ENCODE measurements at places on chromosomes 6 and 20.

DNA sequence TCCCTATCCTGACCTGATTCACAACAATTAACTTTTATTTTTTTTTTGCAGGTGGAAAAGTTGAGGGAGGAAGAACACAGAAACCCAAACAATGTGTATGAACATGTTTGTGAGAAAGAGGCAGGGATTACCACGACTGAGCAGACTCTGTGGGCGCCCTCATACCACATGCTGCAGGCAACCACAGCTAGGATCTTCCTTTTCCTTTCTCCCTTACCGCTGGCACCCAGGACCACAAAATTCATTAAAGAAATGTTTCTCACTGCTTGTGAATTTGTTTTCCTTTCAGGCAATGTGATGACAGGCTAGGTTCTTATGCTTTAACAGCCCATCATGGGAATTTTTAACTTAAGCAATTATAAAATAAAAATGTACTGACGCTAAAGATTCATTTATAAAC lies 287.1 kb downstream of the GMDS start:
- DNase-seq = no peak

DNA sequence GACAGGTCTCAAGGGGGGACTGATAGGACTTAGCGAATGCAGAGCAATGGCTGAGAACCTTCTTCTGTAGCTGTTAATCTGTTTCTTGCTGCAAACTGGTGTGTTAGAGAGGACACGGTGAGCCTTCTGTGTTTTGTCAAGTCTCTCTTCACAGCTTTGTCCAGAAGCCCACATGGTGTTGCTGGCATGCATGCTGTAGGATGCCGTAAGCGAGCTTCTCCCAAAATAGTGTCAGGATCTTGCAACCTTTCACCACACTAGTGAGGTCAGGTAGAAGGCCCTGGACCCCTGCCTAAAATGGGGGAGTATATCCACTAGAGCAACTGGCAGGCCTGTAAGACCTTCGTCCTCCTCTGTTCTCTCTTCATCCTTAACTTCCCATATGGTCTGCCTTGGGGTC lies 51.9 kb upstream of the GLP1R start:
- no peak for DNase-seq

- no peak for DNase-seq
Measured at GRCh38 chr20:62242176-62242575, 3.9 kb downstream of the OSBPL2 start.

DNA sequence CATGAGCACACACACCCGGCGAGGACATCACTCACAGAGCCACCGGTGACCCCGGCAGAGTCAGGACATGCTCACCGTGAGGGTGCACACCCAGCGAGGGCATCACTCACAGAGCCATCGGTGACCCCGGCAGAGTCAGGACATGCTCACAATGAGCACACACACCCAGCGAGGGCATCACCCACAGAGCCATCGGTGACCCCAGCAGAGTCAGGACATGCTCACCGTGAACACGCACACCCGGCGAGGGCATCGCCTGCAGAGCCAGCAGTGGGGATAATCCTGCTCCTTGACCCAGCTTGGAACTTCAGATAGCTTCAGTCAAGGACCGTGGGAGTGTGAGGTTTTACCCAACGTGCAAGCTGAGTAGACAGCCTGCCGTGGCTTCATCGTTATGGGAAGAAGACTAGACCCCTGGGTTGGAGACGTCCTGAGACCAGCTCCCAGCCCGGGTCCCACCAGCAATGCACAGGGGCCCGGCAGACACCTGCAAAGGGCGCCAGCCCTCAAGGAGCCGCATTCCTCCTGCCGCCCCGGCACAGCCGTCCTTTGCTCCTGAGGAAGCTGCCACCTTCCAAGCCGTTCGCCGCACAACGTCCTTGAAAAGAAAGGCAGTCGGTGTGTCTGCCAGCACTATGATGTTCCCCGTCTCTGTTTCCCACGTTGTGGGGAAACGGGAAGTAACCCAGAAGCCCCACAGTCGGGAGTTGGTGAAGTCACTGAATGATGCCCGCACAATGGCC lies 192.3 kb downstream of the DLL1 start:
- DNase-seq = no peak

- no peak for DNase-seq
Measured at GRCh38 chr6:23316131-23316530, 746.8 kb downstream of the HDGFL1 start.

DNA sequence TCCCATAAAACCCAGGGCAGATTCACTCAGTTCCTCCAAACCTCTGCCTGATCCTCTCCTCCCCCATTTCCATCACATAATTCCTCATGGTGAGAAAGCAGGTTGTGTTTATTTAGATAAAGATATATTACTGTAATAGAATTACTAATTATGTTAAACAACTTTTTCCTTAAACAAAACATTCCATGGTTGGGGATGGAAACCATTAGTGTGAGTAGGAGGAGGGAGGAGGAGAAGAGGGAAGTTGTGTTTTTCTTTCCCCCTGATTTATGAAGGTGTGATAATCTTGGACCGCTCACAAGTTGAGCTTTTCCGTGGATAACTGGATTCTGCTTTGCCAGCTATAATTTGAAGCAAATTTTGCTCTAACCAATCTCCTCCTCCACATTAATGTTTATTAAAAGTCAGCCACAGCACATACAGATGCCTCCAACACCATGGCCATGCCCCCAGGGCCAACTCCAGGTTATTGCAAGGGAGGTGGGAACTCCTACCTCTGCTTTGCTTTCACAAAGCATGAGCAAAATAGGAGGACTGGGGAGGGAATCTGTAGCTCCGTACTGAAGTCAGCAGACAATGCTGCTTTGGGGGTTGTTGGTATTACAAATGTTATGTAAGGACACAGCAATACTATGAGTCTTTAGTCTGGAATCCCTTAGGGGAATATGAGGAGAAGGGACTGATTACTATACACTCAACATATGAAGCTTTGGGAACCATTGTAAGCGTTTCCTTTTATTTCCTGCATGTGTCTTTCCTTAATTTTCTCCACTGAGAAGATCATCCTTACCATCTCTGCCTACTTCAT lies 542.0 kb downstream of the DHX35 start:
- no peak for DNase-seq

DNA sequence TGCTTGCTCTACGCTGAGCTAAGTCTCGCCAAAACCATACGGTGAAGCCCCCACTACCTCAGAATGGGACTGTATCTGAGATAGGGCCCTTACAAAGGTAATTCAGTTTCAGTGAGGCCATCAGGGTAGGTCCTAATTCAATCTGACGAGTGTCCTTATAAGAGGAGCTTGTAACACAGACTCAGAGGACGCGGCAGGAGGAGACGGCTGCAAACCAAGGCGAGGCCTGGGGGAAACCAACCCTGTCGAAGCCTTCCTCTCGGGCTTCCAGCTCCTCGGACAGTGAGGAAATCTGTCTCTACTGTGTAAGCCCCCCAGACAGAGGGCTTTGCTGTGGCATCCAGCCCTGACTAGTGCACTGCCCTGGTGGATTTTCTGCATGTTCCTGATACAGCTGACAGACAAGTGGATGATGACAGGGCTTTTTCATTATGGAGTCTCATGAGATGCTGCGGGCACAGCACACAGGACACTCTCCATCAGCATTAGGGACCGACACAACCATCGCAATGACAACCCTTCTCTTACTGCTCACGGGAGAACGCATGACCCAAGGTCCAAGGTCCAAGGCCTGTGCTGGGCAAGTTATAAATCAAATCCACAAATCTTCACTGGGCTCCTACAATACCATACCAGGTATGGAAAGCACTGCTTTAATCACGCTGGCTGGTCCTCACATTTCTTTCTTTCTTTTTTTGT lies 48.2 kb downstream of the SSR1 start:
- no peak for DNase-seq

GRCh38 chr6:119735530-119735929 lies 386.0 kb upstream of the MAN1A1 start:
- no peak for DNase-seq

GRCh38 chr20:46342451-46343347 lies 34.4 kb upstream of the CDH22 start:
- no peak for DNase-seq

GRCh38 chr6:166419717-166420116 lies 37.0 kb upstream of the MPC1 start:
- DNase-seq = no peak

GRCh38 chr6:72418495-72418894 lies 203.4 kb upstream of the KCNQ5 start:
- peak; percentile 79 for DNase-seq

GRCh38 chr20:47198254-47198671 lies 158.2 kb downstream of the ZMYND8 start:
- no peak for DNase-seq

DNA sequence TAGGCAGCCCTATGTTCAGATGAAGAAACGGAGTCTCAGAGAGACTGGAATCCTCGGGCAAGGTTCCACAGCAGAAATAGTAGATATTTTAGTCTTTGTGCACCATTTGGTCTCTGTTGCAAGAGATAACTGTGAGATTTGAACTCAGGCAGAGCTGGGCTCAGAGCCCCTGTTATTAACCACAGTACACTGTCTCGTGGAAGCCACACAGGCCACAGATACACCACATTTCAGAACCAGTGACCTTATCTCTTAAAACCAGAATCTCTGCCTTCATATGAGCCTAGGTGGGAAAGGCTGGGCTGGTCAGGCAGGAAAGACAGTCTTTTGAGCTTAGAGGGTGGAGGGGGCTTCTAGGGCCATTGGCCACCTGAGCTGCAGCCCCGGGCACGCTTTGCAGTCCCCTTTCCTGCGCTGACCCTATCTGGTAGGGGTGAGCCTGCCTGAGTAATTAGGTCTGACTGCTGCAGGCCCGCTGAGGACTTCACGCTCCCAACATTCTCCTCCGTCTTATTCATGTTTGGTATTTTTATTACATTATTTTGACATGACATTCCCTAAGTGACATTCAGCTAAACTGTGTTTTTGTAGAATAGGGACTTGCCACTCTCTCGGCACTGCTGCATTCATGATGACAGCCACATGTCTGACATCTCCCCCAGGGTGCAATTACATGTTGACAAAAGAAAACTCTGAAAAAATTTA lies 71.1 kb downstream of the KCNB1 start:
- DNase-seq = no peak

DNA sequence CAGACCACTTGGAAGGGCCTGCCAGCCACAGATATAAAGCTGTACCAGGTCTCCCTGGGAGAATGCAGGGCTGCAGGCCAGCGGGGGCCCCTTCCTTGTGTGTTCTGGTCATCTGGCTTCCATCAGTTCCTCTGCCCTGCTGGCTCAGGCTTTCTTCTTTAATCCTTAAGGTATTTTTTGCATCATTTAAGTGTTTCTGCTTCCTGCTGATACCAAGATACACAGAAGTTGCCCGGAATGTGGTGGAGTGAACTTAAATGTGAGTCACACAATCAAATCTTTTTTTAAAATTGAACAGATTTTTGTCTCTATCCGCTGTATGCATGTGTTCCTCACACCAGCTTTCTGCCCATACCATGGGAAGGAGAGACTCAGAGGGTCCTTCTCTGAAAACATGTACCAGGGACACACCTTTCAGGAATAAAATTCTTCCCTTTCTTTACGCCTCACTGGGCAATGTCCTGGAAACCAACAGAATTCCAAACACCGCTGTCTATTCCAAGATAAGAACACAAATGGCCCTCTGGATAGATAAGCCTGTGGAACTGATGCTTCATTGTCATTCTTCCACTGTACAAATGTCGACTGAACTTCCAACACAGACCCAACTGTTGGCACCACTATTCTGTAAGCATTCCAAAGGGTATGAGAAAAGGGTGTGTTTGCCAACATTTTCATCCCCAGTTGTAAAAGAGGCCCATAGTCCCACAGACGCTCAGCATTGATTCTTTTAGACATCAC lies 206.2 kb upstream of the MYLIP start:
- peak; percentile 49 for DNase-seq

- no peak for DNase-seq
Measured at GRCh38 chr6:135066397-135066796, 11.8 kb upstream of the HBS1L start.

DNA sequence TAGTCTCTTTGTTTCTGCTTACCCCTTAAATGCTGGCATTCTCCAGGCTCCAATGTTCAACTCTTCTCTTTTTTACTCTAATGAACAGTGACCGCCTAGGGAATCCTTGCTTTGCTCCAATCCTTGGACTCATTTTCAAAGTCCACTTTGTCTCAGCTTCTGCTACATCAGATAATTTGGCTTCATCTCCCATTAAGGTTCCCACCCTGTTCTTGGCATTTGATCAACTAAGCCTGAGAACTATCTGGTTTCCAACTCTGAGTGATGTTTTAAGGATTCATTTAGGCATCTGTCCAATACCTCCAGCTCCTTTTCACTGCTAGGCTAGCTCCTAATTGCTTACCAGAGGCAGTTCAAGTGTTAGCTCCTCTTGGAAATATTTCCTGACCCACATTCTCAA lies 64.9 kb downstream of the ME1 start:
- no peak for DNase-seq

DNA sequence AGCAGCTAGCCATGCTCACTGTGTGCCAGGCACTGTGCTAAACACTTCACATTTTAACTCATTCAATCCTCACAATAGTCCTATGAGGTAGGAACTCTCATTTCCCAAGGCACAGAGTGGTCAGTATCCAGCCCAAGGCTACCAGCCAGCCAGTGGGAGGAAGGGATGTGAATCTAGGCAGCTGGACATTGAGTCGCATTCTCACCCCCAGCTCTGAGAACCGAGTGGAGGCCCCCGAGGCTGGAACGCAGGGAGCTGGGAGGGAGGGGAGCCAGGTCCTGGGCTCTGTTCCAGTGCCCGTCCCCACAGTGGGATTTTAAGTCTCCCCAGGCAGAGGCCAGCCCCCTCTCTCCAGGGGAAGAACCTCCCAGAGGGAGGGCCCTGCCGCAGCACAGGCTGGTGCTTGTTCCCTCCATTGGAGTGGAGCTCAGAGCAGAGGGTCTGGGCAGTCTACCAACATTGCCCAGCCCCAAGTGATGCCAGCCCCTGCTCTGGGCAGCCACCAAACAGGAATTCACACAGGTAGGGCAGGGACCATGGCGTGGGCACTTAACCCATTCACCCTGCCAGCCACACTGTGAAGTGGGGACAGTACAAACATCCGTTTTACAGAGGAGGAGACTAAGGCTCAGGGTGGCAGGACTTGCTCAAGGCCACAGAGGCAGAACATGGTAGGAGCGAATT lies 131.3 kb downstream of the CEBPB start:
- DNase-seq = no peak

DNA sequence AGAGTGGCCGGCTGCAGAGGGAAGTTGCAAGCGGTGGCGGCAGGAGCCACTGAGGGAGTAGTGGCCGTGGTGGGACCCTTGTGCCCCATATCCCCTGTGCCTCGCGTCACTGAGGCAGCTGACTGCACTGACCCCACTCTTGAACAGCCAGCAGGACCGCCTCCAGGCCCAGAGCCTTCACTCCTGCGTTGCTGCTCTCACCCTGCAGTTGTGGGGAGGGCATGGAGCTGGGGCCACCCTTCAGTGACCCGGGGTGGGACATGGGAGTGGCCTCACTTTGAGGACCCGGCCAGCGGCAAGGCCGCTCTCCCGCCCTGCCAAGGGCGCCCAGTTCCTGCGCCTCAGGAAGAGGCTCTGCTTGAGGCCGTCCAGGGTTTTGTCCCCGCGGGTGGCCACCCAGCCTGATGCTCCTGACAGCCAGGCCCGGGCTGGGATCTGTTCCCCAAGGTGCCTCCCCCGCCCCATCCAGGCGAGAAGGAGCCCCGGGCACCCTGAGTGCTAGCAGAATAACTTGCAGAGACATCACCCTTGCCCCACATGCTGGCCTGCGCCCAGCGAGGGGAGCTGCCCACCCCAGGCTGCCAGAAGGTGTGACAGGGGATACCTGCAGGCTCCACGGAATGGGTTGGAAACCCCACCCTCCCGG lies 44.4 kb downstream of the HLA-DRA start:
- DNase-seq = no peak

GRCh38 chr20:23159256-23159946 lies 73.3 kb upstream of the CD93 start:
- no peak for DNase-seq
